ENCODE measurements at places on chromosomes 12 and 14.

GRCh38 chr14:81989211-81989610 lies 455.6 kb upstream of the SEL1L start:
- DNase-seq, result no peak

DNA sequence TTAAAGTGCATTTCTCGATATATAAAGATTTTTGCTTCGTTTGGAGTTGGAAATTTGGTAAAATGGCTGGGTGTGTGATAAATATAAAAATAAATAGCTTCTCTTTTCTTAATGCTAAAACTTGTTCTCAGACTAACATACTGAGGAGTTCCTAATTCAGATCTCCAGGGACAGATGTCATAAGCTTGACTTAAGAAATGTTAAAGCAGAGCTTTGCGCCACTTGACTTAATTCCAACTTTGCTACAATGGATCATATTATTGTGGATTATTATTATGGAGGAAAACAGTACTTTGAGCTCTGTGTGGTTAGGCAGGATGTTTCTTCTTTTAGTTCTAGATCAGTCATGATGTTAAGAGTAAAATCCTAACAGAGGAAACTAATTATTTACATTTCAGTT lies 33.8 kb downstream of the GNG2 start:
- DNase-seq, result no peak

GRCh38 chr12:65156366-65156841 lies 13.0 kb upstream of the LEMD3 start:
- DNase-seq, result no peak

DNA sequence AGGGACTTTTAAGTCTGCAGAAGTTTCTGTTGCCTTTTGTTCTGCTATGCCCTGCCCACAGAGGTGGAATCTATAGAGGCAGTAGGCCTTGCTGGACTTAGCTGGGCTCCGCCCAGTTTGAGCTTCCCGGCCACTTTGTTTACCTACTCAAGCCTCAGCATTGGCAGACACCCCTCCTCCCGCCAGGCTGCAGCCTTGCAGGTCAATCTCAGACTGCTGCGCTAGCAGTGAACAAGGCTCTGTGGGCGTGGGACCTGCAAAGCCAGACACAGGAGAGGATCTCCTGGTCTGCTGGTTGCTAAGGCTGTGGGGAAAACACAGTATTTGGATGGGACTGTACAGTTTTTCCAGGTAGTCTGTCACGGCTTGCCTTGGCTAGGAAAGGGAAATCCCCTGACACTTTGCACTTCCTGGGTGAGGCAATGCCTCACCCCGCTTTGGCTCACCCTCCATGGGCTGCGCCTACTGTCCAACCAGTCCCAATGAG lies 43.7 kb downstream of the CCDC59 start:
- DNase-seq, result no peak

- DNase-seq, result no peak
Measured at GRCh38 chr12:76866726-76867125, 12.1 kb downstream of the CSRP2 start.

- no peak for DNase-seq
Measured at GRCh38 chr12:66744461-66744860, 65.6 kb upstream of the GRIP1 start.

GRCh38 chr12:52066346-52067080 lies 3.3 kb upstream of the ATG101 start:
- DNase-seq, result no peak
